ENCODE measurements at places on chromosomes 11 and 22.
A peak's percentile ranks its signal among the peaks of the same experiment; 100 is the strongest.

DNA sequence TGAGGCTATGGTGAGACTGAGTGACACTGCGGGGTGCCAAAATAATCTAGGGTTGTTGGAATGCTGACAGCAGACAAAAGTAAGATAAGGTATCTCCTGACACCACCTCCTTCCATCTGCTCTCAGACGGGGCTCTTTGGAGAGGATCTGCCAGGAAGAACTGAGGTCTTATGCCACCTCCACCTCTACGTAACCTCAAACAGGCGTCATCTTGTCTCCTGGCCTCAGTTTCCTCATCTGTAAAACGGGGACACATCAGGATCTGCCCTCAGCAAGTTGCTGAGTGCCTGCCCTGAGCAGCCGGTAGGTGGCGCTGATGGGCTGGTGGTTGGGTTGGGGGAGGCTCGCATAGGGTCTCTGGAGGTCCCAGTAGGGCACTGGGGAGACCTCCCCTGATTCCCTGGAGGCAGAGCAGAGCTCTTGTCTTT, 1.7 kb upstream of the MYEOV start:
- DNase-seq: peak; percentile 71

GRCh38 chr11:75535071-75535470, 9.3 kb upstream of the GDPD5 start:
- DNase-seq: no peak

DNA sequence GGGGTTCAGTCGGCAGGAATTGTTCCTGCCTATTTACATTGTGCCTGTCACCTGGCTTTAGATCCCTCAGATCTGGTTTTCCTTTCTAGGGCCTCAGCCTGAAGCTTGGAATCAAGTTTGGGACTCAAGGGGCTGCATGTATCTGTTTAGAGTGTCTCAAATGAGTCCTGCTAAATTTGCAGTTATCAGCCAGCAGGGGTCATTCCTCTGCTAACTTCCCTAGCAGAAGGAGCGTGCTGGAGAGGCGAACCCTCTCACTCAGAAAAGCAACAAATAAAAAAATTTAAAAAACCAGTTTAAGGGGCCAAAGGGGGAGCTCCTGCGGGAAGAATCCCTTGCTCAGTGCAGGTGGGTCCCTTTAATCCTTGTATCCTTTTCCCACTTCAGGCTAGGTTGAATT, 1220.2 kb downstream of the JRKL start:
- no peak for DNase-seq

- DNase-seq: no peak
These were observed 61.8 kb downstream of the SMIM38 start for GRCh38 chr11:69217276-69218105.

DNA sequence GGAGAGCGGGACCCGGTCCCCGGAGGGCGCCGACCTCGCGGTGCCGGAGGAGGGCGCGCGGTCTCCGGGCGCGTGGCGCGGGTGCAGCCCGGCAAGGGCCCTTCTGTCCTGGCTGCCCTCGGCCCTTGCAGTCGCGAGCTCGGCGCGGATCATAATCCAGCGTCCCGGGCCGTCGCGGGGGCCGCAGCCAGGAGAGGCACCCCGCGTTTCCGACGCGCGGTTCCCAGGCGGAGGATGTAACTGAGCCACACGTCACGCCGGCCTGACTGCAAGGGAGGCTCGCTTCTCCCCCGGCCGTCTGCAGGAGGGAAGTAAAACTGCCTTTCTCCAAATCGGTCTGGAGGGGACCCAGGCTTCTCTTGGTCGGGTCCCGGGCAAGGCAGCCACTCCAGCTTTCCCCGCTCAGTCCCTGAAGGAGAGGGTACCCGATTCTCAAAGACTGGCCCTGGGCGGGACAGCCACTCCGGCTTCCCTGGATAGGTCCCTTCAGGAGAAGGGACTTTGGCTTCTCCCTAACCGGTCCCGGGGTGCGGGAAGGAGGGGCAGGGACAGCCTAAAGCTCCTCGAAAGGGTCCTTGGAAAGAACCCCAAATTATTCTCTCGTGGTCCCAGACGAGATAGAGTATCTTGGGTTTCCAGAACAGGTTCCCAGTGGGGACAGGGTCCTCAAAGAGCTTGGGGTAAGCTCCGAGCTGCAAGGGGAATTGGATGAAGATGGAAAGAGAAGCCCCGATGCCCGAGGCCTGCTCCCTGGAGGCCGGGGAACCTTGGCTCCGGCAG, 836 bp downstream of the SPON1 start:
- peak; percentile 59 for DNase-seq

DNA sequence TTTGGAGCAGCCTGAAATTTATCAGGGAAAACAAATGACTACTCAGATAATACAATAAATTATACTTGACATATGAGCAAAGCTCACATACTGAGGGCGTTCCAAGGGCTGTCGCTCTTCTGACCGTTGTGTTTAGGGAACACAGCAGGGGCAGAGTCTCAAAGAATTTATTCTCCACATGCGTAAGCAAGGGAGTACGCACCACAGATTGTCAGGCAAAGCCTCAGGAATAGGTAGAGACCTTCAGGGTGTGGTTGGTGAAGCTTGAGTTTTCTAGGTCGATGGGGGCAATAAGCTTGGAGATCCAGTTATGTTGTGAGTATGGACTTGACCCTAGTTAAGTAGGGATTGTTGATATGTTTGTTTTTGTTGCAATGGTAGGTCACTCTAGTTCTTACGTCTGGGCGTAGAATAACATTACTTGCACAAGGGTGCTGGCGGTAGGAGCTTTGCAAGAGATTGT, 830 bp downstream of the ACAT1 start:
- peak; percentile 50 for DNase-seq

DNA sequence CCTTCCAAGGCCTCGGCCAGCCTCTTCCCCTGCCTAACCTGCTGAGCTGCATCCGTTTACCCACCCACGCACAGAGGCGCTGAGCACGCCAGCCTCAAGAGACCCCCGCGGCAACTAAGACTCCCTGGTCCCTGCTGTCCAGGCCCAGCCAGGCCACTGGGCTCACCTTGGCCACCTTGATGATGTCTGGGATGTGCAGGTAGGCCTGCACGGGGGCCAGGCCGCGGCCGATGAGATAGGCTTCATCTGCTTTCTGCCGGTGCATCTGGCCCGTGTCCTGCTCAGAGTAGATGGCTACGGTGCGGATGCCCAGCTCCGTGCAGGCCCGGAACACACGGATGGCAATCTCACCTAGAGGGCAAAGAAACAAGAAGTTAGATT, 14.6 kb downstream of the LRFN4 start:
- DNase-seq: no peak
